ENCODE measurements at places on chromosomes 1 and 21.

GRCh38 chr1:200960948-200961340 is 62.6 kb downstream of the KIF21B start:
- DNase-seq = no peak

DNA sequence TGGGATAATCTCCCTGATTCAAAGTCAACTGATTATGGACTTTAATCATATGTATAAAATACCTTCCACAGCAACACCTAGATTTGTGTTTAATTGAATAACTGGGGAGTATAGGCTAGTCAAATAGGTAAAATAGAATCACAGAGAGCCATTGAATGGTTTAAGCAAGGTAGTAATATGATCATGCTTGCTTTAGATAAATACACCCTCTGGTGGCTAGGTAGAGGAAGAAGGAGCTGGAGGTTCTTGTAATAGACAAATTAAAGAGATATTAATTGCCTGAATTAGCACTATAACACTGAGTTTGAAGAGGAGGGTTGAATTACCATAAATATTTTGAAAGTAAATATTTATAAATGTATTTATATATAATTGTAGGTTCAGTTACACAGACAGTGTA is 40.3 kb downstream of the DIRAS3 start:
- no peak for DNase-seq

- DNase-seq = no peak
Observed at GRCh38 chr1:60596791-60597750, 485.3 kb upstream of the NFIA start.

DNA sequence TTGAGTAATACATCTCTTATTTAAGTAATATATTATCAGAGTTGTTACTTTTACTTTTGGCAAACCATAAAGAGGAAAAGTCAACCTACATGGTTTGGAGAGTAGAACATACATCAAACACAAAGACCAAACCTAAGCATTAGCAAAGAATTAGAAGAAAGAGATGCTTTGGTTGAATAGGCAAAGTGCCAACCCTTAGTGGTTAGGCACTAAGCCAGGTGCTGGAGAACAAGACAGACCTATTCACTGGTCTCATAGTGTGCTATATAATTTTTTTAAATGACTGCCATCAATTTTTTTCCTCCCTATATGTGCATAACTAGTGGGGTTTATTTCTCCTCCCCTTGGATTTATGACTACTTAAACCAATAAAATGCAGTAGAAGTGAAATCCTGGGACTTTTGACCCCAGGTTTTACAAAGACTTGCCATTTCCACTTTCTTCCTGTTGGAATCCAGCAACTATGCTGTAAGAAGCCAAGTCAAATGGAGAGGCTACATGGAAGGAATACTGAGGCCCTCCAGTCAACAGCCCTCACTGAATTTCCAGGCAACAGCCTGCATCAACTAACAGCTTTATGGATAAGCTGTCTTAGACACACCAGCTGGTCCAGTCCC is 69.8 kb upstream of the HAO2 start:
- no peak for DNase-seq

DNA sequence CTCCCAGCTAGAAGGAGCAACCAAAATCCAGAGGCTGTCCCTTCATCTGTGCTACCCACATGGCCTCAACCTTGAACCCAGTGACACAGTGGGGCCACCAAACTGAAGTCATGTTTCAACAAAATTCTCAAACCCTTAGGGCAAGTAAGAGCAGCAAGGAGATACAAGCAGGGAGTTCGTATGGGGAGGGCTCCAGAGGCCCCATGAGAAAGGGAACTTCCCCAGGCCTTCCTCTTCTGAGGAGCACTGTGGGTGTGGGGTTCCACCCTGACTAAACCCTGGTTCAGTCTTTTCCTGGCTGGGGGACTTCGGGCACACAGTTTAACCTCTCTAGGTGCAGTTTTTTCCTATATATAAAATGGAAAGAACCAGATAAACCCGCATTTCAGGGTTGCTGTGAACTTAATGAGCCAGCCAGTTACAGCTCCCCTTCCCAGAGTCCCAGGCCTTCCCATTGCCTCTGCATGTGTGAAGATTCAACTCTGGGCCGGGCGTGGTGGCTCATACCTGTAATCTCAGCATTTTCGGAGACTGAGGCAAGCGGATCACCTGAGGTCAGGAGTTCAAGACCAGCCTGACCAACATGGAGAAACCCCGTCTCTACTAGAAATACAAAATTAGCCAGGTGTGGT is 8.0 kb upstream of the THEMIS2 start:
- no peak for DNase-seq

Data from HuH-7.5 (cell line).